ENCODE measurements at places on chromosomes 5 and 9. TPM values are rescaled to one million over a fixed set of nuclear protein-coding genes. Genes with fewer than 3 reads are reported as not detected.

Gene CBY3
- not detected for total RNA-seq

Gene PCDHB16
- total RNA-seq, result 4.9 TPM

Gene PCDHGB5
- 9.7 TPM for total RNA-seq

Gene GFRA3
- total RNA-seq, result 0.33 TPM

Gene OR1N2
- total RNA-seq, result not detected

Gene FAM163B
- not detected for total RNA-seq

DNA sequence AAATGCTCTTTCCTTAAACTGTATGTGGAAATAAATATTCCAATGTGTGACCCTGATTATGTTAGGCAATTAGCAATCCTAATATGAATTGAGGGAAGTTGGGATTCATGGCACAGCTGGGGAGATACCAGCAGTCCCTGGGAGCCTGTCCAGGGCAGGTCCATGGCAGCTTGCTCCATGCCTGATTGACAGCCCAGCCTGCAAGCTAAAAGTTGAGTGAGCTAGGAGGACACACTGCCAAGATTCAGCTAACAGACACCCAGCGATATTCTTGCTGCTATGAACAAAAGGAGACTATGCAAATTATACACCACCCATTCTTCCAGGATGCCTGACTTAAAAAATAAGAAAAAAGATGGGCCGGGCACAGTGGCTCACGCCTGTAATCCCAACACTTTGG is 6.2 kb downstream of the TGFBI start:
- no peaks in the 10 kb centered on the region for H3K36me3 ChIP-seq
- peaks cover 16% of the 10 kb centered on the region for H3K4me1 ChIP-seq
- H3K27me3 ChIP-seq, result no peaks in the 10 kb centered on the region
- no peak overlapping the region for H3K27ac ChIP-seq
- H3K4me3 ChIP-seq, result no peak overlapping the region

DNA sequence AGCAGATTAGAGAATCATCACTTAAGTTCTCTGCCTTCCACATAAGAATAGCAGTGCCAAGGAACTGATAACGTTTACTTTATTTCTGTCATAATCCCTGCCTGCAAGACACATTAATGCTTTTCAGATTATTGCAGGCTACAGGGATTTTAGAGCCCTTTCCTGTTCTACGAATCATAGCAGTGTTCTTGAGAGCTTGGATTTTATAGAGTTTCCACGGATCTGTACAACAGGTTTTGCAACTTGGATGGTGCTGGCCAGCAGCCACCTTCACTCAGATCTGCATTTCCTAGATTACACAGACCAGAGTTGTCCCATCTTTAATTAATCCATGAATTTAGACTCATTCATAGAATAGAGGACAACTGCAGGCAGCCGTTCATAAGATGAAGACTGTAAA is 38.1 kb downstream of the SLC12A2 start:
- H3K27me3 ChIP-seq, result no peaks in the 10 kb centered on the region
- no peaks in the 10 kb centered on the region for H3K4me1 ChIP-seq
- no peak for DNase-seq
- H3K27ac ChIP-seq, result no peak overlapping the region
- no peaks in the 10 kb centered on the region for H3K36me3 ChIP-seq

- H3K4me1 ChIP-seq, result peaks cover 19% of the 10 kb centered on the region
- H3K36me3 ChIP-seq, result no peaks in the 10 kb centered on the region
- peak; percentile 18 for DNase-seq
- no peaks in the 10 kb centered on the region for H3K27me3 ChIP-seq
- H3K27ac ChIP-seq, result no peak overlapping the region
- H3K4me3 ChIP-seq, result no peak overlapping the region
Observed at GRCh38 chr9:93084471-93084881, 11.5 kb upstream of the CARD19 start.

- no peak overlapping the region for H3K27ac ChIP-seq
- H3K4me1 ChIP-seq, result no peaks in the 10 kb centered on the region
- no peak for DNase-seq
- no peaks in the 10 kb centered on the region for H3K36me3 ChIP-seq
Observed at GRCh38 chr5:54259981-54260380, 50.4 kb downstream of the ARL15 start.

DNA sequence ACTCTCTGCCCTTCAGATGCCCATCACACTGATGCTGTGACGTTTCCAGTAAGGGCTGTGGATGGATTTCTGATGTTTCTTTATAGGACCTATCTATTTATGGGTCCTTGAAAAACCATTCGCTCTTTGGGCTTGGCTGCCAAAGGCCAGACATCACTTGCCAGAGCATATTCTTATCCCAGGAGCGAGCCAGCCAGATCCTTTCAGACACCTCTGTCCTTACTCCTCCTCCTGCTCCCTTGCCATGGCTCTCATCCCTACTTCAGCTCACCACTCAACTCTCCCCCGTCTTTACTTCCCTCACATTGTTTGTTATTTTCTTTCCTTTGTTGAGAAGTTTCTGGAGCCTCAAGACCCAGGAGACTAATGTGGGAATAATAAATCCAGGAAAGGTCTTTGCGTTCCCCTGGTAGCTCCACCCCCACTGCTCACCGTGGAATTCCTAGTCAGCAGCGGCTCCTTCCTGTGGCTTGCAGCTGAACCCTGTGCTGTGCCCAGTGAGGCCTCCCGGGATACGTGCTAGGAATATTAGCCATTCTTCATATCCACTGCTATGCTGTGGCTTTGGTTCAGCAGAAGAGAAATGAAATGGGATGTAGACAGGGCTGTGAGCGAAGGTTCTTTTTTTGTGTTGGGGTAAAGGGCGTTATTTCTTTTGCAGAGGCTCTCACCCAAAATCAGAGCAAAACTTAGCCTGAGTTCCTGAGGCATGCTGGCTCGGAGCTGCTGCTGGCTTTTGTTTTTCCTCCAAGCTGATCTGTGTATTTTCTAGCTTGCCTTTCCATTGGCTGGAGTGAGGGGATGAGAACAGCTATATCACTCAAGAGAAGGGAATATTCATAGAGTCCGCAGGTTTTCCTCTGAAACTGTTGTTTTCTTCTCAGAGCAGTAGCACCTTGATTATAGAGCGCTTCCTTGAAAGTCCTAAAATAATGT is 171.1 kb downstream of the SAXO1 start:
- H3K4me3 ChIP-seq, result no peak overlapping the region
- no peaks in the 10 kb centered on the region for H3K4me1 ChIP-seq
- DNase-seq, result no peak
- H3K27me3 ChIP-seq, result no peaks in the 10 kb centered on the region
- no peak overlapping the region for H3K27ac ChIP-seq
- H3K36me3 ChIP-seq, result no peaks in the 10 kb centered on the region

- H3K36me3 ChIP-seq, result no peaks in the 10 kb centered on the region
- H3K4me3 ChIP-seq, result no peak overlapping the region
- H3K4me1 ChIP-seq, result no peaks in the 10 kb centered on the region
- no peaks in the 10 kb centered on the region for H3K27me3 ChIP-seq
- no peak overlapping the region for H3K27ac ChIP-seq
Observed at GRCh38 chr5:56755036-56755555, 60.3 kb upstream of the MAP3K1 start.

GRCh38 chr5:149228618-149229297 is 42.9 kb upstream of the AFAP1L1 start:
- H3K27ac ChIP-seq, result no peak overlapping the region
- peak; percentile 69 for DNase-seq
- no peaks in the 10 kb centered on the region for H3K36me3 ChIP-seq
- H3K27me3 ChIP-seq, result no peaks in the 10 kb centered on the region

DNA sequence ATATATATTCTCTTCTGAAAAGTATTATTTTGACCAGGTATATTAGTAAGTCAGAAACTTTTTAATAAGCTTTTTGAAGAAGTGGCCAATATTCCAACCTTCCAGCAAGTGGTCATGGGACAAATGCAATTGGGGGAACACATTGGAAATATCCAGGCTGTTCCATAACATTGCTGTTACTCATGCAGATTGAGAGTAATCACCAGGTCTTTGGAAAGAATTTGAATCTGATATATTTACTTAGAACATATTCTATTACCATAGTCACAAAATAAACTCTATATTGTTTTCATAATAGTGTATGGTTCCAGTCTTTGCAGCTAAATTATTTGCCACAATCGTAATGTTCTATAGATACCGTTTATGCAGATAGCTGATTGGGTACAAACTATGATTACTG is 102.8 kb downstream of the TAF11L14 start:
- no peaks in the 10 kb centered on the region for H3K27me3 ChIP-seq
- no peak overlapping the region for H3K4me3 ChIP-seq
- H3K27ac ChIP-seq, result no peak overlapping the region
- no peak for DNase-seq
- H3K4me1 ChIP-seq, result no peaks in the 10 kb centered on the region

DNA sequence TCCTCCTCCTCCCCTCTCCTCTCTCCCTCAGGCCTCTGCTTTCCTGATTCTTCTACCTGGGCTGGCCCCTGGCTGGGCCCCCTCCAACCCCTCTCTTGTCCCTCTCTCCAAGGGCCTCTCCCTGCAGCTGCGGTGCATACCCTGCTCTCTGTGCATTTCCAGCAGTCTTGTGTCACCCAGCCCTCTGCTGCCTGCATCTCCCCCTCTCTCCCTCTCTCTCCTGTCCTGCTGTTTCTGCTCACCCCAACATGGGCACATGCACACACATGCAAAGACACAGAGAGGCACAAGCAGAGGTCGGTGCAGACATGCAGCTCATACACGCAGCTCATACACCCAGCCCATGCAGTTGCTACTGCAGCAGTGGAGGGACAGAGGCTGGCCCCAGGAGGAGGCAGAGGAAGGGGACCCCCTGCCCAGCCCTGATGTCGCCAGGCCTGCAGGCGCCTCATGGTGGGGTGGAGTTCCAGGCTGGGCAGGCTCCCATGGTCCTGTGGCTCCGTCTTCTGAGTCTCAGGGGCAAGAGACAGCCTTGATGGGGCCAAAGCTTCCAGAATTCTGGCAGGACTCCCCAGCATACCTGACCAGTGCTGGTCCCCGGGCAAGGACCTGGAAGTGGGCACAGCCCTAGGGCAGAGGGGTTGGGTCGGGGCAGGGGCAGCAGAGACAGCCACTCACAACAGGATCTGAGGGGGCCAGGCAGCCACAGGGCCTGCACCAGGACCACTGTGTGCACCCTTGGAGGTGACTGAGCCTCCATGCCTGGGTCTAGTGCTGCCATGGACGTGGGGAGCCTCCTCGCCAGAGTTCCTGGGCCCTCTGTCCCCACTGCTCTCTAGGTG is 216.9 kb downstream of the C9orf50 start:
- peaks cover 17% of the 10 kb centered on the region for H3K4me1 ChIP-seq

DNA sequence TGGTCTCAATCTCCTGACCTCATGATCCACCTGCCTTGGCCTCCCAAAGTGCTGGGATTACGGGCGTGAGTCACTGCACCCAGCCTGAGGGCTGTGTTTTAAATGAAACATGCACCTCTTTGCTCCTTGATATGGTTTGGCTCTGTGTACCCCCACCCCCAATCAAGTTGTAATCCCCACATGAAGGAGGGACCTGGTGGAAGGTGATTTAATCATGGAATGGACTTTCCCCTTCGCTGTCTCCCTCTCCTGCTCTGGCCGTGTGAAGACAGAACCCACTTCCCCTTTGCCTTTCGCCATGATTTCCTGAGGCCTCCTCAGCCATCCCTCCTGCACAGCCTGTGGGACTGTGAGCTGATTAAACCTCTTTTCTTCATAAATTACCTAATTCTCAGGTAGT is 12.5 kb upstream of the NOTCH1 start:
- H3K4me3 ChIP-seq, result no peak overlapping the region
- no peaks in the 10 kb centered on the region for H3K27me3 ChIP-seq
- peak overlapping the region; percentile 72 for H3K27ac ChIP-seq
- DNase-seq, result peak; percentile 56
- H3K36me3 ChIP-seq, result no peaks in the 10 kb centered on the region

GRCh38 chr5:177355868-177356168 is 1.9 kb upstream of the RGS14 start:
- DNase-seq, result no peak
- no peaks in the 10 kb centered on the region for H3K27me3 ChIP-seq
- peaks cover 33% of the 10 kb centered on the region for H3K4me1 ChIP-seq
- no peak overlapping the region for H3K4me3 ChIP-seq
- H3K36me3 ChIP-seq, result no peaks in the 10 kb centered on the region

- H3K27me3 ChIP-seq, result no peaks in the 10 kb centered on the region
- H3K4me1 ChIP-seq, result no peaks in the 10 kb centered on the region
- no peak overlapping the region for H3K27ac ChIP-seq
- no peaks in the 10 kb centered on the region for H3K36me3 ChIP-seq
- peak overlapping the region; percentile 30 for H3K4me3 ChIP-seq
Observed at GRCh38 chr5:74673011-74673790, 11.8 kb upstream of the HEXB start.

DNA sequence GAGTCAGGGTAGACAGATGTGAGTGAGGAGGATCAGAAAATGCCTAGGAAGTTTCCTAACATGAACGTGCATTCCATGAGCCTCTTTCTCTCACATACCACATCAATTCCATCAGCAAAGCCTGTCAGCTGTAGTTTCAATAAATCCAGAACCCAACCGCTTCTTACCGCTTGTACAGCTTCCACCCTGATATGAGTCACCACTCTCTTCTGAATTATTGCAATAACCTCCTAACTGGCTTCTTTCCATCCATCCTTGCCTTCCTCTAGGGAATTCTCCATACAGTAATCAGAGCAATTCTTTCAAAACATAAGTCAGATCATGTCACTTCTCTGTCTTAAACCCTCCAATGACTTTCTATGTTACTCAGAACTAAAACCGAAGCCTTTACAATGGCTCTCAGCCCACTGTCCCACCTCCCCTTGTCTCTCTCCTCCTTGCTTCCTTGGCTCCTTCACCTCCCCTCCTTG is 8.1 kb upstream of the RAD23B start:
- H3K27me3 ChIP-seq, result no peaks in the 10 kb centered on the region
- DNase-seq, result no peak
- no peak overlapping the region for H3K27ac ChIP-seq
- H3K4me1 ChIP-seq, result no peaks in the 10 kb centered on the region

GRCh38 chr5:151624476-151624875 is 33.3 kb upstream of the FAT2 start:
- no peak for DNase-seq
- H3K4me1 ChIP-seq, result no peaks in the 10 kb centered on the region
- H3K27me3 ChIP-seq, result no peaks in the 10 kb centered on the region
- no peak overlapping the region for H3K27ac ChIP-seq
- no peak overlapping the region for H3K4me3 ChIP-seq

GRCh38 chr5:5100635-5101034 is 39.5 kb upstream of the ADAMTS16 start:
- no peak overlapping the region for H3K27ac ChIP-seq
- no peaks in the 10 kb centered on the region for H3K36me3 ChIP-seq
- no peak overlapping the region for H3K4me3 ChIP-seq
- H3K27me3 ChIP-seq, result no peaks in the 10 kb centered on the region
